NCI-H748 treated with DMSO at 0.1 percent for 48 hours (cell line): ENCODE measurements at places on chromosomes 5 and 9.

DNA sequence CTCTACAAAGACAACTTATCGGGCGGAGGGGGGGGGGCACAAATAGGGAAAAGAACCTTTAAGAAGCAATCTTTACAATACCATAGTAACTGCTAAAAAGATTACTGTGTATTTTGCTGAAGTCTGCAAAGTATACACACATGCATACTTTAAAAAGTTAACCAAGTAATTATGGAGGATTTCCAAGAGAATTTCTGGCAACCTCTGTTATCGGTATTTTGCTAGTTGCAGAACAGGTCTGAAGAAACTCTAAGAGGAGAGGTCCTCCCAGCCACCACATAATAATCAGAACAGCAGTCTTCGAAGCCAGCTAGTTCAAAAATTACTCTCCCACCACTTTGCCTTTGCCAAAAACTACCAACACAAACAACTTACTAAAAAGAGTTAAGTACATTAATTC lies 56.1 kb downstream of the UBAP2 start:
- DNase-seq = no peak

DNA sequence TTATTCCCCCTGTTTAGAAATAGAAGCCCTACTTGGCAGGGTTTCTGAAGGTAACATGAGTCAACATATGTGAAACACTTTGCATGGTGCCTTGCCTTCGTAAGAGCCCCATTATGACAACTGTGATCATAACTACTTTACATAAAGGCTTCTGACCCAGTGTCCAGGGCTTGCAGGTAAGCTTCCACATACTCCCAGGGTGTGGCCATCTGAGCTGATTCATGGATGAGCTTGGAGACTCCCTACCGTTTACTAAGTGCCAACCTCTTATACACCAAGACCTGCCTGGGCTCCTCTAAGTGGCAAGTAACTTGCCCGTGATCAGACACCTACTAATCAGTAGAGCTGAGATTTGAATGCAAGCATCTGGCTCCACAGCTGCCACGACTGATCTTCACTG lies 62.8 kb upstream of the C5orf58 start:
- no peak for DNase-seq

DNA sequence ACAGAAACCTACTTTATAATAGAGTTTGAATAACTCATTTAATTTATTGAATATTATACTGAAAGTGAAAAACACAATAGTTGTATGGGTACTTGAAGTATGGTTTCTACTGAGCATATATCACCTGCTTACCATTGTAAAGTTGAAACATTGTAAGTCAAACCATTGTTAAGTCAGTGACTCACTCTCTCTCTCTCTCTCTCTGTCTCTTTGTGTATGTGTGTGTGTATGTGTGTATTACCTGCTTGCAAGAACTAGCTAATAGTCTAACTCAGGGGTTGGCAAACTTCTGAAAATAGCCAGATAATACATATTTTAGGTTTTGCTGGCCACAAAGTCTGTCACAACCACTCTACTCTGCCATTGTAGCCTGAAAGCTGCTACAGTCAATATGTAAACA lies 564.3 kb upstream of the ZNF608 start:
- no peak for DNase-seq

GRCh38 chr9:109264877-109265587 lies 55.8 kb downstream of the EPB41L4B start:
- no peak for DNase-seq

DNA sequence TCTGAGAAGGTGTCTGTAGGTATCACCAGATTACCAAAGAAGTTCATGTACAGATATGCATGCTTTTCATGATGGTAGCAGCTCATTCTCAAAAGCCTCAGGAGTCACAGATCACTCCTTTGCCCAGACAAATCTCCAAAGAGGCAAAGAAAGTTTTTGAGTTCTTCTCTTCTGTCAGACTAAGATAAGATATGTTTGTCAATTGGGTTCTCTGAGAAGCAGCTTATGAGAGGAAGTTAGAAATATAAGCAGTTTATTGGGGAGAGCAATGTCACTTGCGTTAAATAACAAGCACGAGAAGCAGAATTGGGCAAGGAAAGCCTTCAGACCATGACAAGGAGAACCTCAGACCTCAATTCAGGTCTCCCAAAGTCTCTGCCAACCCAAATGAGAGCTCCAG lies 219.2 kb upstream of the KLF4 start:
- DNase-seq = no peak

- no peak for DNase-seq
Measured at GRCh38 chr5:54822324-54822687, 163.1 kb downstream of the ESM1 start.

GRCh38 chr9:129719135-129719534 lies 33.7 kb downstream of the PTGES start:
- DNase-seq = no peak

DNA sequence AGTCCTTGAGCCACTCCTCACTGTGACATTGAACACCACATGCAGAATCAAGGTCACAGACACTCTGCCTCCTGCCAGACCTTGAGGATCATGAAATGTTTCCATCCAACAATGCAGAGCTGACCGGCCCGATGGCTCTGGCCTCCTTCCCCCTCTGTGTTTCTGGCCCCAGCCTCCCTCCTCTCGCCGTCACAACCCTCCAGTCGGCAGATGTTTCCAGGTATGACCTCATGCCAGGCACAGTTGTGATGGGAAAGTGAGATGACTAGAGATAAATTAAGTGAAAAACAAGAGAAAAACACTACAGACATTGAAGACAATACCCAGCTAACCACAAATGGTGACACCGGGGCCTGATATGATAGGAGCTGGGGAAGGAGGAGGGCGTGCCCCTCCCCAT lies 9.8 kb downstream of the NTNG2 start:
- no peak for DNase-seq

GRCh38 chr5:151171529-151171928 lies 13.9 kb upstream of the ANXA6 start:
- DNase-seq = no peak

DNA sequence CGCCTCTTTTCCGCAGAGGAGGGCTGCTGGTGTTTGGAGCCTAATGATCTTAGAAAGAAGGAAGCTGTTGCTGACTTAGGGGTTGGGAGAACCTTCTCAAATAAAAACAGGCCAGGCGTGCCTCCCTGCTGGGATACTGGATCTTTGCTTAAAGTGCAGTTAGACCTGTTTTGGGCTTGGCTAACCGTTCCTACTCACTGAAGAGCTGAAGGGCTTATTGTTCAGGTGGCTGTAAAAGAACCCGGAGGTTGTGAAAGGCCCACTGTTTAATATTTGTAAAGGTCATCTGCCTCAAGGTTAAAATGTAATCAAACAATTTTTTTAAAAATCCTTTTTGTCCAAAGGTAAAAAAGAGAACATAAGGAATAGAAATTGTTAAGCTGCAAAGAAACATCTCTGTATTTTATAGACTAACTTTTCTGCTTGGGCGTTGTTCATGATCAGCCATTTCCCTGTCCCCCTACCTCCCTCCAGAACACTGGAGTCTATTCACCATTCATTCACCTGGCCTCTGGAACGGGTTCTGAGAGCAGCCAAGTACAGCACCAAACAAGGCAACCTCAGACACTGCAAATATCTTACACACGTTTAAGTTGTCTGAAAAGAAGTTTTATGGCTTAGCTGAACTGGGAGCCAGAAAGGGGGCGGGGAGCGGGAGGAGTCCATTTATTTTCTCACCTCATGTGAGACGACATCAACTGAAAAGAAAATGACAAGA lies 18.6 kb upstream of the MTMR12 start:
- DNase-seq = no peak

GRCh38 chr5:127912411-127912810 lies 171.2 kb upstream of the SLC12A2 start:
- no peak for DNase-seq

- DNase-seq = peak; percentile 63
Measured at GRCh38 chr5:50965654-50966375, 299.4 kb downstream of the PARP8 start.

- no peak for DNase-seq
Measured at GRCh38 chr5:127428748-127429147, 88.7 kb upstream of the PRRC1 start.

DNA sequence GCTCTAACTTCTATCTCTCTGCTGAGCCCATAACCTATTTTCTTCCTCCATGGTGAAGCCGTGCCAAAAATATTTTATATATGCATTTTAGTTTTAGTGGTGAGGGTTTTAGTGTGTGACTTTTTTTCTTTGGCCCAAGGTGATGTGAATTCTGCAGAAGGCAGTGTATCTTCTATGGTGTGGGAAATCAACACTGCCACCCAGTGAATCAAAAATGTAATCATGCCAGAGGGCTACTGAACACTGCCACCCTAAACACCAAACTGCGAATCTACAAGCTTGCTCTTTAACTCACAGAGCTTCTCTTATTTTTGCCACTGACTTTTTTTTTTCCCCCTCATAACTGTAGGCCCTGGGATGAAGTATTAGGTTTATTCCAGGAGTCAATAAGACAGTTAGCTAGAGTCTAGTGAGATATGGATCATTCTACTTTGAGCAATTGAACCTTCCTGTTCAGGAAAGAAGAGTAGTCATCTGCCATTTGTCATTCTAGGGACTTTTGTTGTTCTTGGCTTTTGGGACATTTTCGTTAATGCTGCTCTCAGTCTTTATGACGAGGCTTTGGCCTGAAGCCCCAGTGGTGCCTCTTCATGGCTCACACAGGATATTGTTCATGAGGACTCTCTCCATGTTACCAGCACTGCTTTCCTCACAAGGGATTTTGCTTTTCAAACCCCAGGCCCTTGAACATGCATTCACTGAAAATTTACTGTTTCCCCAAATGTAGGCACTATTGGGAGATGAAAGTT lies 53.1 kb downstream of the C7 start:
- DNase-seq = no peak

- DNase-seq = no peak
Measured at GRCh38 chr5:33614039-33614438, 173.3 kb downstream of the TARS1 start.

DNA sequence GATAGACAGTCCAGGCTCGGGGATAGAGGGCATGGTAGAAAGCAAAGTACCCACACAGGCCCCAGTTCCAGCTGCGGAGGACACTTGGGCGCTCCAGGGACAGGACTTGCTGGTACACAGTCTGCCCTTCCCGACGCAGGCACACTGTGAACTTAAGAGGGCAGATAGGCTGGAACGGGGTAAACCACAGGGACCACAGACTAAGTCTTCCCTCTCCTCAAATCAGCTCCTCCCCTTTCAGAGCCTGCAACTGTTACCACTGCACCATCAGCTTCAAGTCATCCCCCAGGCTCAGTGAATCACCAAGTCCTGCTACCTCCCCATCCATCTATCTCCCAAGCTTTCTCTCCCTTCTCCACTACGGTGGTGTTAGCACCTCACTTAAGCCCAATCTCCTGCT lies 7.3 kb downstream of the GBA2 start:
- DNase-seq = no peak

- no peak for DNase-seq
Measured at GRCh38 chr5:151631941-151632340, 40.8 kb upstream of the FAT2 start.
